Suppressor macrophage (primary cell): ENCODE measurements at places on chromosomes 2 and 18.

GRCh38 chr2:121095257-121096080, 189.5 kb downstream of the TFCP2L1 start:
- peak; percentile 61 for DNase-seq

- no peak for DNase-seq
These were observed 483.4 kb upstream of the KLHL29 start for GRCh38 chr2:22901471-22902179.

GRCh38 chr2:235514627-235515363, 21.0 kb downstream of the AGAP1 start:
- DNase-seq, result no peak

GRCh38 chr2:36677996-36678605, 18.4 kb upstream of the VIT start:
- peak; percentile 54 for DNase-seq

- DNase-seq, result no peak
These were observed 114.4 kb upstream of the SIX2 start for GRCh38 chr2:45123521-45124191.

DNA sequence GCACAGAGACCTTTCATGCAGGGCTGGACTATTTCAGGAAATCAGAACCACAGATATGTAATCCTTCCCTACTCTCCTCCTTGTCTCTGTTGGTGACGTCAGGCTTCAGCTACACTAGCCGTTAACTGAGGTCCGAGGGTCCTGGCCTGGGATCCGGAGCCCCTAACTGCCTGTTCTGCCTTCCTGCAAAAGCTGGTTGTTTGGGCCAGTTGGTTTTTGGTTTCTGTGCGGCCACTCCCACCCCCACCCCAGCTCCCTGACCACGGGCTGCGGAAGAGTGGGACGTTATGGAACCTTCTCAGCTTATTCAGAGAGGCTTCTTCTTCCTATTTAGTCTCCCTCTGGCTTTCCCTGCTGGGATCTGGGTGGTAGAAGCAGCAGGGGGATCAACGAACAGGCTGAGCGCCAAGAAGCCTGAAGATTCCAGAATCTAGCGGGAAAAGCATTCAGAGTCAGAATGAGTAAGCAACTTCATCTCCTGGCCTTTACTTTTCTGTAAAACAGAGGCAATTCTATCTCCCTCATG, 49.3 kb upstream of the ROCK2 start:
- no peak for DNase-seq
